Activated T-cell treated with anti-CD3 and anti-CD28 coated beads, Interleukin-2, amount 50 U/mL, for 1 hour (primary cell): ENCODE measurements at places on chromosomes 2 and 18.

DNA sequence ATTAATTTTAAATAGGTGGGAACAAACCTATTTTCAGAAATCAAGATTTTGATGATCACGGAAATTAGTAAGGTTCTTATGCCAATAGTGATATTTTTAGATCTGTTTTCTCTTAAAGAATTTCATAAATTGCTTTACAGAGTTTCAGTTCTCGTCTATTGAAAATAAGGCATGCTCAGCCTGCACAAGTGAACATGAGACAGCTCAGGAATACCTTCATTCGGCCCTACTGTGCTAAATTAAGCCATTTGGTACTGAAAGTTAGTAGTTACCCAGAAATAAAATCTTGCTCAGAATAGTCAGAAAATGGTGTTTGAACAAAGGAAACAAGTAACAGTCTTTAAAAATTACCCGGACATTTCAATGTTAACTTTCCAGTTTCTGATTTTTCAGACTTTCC is 60.4 kb downstream of the DLGAP1 start:
- no peak for DNase-seq

DNA sequence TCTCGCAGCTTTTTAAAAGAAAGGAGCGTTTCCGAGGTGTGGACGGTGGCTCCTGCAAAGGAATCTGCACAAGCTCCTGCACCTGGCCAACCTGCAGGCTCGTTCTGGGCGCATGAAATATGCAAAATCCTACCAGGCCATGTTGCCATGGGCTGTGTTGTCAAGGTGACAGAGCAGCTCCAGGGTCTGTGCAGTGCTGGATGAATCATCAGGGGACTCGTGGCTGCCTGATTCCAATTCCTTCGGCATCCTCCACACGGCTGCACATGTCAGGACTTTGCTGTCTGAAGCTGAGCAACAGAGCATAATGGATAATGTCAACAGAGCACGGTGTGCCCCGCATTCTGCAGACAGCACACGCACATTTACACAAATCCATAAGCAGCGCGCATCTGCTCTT is 120.5 kb downstream of the EIPR1 start:
- DNase-seq, result no peak

DNA sequence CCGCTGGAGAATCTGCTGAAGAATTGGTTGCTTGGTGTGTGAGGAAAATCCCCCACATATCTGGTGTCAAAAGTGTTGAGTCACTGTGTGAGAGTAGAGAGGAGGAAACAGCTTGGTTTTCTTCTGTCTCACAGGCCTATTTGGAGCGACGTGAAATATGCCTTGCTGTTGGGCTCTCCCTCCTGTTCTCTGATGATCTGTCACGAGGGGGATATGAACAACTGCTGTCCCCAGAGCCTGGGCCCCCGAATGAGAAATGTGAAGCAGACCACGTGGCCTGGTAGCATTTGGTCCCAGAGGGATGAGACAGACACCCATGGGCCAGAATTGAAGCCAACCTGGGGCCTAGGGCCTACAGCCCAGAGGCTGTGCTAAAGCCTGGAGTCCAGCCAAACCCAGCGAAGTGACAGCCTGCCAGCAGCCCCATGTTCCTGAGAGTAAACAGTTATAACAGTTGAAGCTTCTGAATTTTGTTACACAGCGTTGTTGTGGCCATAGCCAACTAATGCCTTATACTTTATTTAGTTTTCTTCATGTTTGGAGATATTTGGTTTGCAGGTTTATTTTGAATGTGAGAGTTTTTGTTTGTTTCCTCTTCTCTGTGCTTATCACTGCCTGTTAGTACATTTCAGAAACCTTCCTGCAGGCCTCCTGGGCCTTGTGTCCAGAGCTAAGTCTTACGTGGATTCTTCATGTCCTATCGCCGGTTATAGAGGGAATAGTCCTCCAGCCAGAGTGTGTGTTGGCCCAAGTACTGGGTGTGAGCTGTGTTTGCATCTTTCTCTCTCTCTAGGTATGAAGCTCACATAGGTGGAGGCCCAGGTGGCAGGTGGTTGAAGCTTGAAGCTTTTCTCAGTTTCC is 18.7 kb upstream of the COLEC12 start:
- DNase-seq, result no peak

DNA sequence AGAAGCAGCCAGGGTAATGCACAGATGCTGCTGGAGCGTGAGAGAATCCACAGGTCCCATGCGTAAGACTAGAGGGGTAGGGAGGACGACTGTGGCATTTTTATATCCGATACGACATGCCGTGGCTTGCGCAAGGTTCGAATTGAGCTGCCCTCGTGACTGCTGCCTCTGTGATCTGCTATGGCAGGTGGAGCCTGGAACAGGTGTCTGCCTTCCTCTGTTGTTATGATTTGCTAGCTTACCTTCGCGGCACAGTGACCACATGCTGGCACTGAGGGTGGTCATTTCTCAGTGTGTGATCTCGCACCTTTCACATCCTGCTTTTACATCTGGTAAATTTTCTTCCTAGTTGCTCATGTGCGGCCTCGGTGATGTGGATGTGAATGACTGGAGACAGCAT is 240.2 kb downstream of the ALPK2 start:
- no peak for DNase-seq
